ENCODE measurements at places on chromosomes 2 and 18.

- DNase-seq = no peak
These were observed 140.3 kb upstream of the DLX2 start for GRCh38 chr2:172242961-172243360.

DNA sequence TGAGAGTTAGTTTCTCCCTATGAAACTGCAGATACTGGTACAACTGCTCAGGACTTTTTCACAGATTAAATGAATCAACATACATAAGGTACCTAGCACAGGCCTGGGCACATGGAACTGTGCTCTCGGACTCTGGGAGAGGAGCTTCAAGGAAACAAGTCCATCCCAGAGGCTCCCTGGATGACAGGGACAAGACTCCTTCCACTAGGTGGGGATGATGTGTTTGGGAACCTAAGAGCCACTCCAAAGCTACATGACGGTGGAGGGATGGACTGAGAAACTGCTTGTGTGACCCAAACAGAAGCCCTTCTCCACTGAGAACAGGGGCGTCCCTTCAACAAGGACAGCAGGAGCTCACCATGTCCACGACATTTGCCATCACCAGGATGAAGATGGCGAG is 37.1 kb downstream of the CENPO start:
- DNase-seq = no peak

GRCh38 chr2:112198780-112199179 is 56.1 kb downstream of the ZC3H8 start:
- DNase-seq = no peak

DNA sequence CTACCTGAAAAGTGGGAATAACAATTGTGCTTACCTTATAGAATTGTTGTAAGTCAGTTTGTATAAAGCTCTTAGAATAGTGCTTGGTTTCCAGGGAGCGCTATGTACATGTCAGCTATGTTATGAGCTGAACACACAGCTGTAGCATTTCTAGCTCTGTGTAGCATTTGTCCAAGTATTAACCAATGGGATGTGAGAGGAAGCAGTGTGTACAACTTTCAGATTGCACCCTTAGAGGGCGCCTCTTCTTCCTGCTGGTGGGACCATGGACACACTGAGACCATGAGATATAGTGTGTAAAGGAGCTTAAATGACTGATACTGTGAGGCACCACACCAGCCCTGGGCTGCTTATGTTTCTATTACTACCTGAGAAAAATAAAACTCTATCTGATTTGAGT is 380.2 kb downstream of the LNPK start:
- DNase-seq = no peak

DNA sequence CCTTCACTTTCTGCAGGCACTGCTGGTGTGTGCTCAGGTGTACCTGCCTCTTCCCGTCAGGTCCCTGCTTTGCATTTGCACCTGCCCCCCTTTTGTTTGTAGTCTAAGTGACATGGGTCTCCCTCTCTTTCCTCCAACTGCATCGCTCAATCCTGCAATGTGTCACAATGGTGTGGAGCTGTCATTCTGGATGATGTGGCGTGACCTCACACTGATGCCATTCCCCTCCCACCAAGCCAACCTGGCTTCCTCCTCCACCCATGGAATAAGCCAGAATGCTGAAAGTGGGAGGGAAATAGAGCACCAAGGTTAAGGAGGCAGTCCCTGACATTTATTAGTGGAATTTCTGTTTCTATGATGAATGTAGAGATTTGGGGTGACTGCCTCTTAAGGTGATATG is 156.7 kb downstream of the ZBTB7C start:
- no peak for DNase-seq

DNA sequence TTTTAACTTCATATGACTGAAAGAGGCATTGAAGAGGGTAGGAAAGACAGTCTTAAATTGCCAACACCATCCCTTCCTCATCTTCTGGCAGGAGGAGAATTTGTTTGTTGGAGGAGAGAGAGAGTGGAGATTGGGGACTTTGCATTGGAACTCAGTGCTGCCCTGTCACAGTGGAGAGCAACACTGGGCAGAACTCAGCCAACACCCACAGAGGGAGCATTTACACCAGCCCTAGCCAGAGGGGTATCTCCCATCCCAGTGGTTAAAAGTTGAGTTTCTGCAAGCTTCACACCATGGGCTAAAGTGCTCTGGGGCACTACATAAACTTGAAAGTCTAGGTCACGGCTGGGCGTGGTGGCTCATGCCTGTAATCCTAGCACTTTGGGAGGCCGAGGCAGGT is 174.1 kb downstream of the ANKRD30B start:
- no peak for DNase-seq

DNA sequence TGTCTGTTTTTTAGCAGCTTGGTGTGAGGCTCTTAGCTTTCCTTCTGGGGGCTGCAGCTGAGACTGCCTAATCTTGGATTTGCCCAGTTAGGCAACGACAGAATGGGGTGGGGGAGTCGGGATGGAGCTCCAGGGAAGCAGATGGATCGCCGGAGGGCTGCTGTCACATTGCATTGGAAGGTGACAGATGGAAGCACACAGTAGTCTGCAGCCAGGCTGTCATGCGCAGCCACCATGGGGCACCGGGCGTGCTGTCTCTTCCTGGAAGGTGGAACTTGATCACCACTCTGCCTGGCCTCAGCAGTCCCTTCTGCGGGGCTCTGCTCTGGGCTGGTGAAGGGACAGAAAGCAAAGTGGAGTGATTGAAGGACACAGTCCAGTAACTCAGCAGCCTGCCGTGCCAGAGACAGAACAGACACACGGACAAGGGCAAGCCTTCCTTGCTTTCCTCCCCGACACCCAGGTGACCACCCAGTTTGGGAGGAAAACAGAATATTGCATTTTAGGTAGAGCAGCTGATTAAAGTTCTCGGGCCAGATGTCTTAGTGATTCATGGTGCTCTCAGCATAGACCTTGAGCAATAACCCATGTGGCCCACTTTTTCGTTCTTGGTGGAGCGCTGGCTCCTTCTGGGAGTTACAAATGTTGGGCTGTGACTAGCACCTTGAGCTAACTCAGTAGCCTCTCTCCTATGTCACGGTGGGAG is 40.9 kb downstream of the RNF144A start:
- no peak for DNase-seq

- DNase-seq = no peak
These were observed 129.3 kb upstream of the EPAS1 start for GRCh38 chr2:46167924-46168323.

GRCh38 chr2:120210270-120210693 is 12.9 kb downstream of the TMEM185B start:
- DNase-seq = no peak

GRCh38 chr2:164597983-164598382 is 23.3 kb downstream of the GRB14 start:
- DNase-seq = no peak

DNA sequence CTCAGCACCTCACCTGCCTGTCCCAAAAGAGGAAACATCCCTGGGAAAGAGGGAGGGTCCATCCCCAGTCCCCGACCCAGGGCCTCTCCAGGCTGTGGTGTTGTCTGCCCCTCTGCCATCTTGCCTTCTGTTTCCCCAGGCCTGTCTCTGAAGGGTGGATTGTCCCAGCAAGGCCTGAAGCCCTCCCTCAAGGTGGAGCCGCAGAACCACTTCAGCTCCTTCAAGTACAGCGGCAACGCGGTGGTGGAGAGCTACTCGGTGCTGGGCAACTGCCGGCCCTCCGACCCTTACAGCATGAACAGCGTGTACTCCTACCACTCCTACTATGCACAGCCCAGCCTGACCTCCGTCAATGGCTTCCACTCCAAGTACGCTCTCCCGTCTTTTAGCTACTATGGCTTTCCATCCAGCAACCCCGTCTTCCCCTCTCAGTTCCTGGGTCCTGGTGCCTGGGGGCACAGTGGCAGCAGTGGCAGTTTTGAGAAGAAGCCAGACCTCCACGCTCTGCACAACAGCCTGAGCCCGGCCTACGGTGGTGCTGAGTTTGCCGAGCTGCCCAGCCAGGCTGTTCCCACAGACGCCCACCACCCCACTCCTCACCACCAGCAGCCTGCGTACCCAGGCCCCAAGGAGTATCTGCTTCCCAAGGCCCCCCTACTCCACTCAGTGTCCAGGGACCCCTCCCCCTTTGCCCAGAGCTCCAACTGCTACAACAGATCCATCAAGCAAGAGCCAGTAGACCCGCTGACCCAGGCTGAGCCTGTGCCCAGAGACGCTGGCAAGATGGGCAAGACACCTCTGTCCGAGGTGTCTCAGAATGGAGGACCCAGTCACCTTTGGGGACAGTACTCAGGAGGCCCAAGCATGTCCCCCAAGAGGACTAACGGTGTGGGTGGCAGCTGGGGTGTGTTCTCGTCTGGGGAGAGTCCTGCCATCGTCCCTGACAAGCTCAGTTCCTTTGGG is 47.2 kb downstream of the BOLA3 start:
- DNase-seq = no peak

DNA sequence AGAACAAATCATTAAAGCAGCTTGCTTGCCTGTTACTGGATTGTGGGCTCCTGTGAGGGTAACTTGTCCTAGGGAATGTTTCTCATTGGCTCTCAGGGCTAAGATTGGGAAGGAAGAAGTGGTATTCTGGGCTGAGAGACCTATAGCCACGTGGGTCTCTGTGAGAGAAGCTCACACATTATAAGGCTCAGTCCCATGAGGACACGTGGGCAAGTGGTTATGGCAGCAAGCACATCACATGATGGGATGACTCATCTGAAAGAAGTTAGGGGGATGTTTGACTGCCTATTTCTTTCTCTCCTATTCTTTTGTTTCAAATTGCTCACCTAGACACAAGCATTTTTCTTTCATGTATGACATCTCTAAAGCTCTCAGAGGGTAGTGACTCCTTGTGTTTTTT is 418.0 kb upstream of the ST6GAL2 start:
- DNase-seq = no peak

DNA sequence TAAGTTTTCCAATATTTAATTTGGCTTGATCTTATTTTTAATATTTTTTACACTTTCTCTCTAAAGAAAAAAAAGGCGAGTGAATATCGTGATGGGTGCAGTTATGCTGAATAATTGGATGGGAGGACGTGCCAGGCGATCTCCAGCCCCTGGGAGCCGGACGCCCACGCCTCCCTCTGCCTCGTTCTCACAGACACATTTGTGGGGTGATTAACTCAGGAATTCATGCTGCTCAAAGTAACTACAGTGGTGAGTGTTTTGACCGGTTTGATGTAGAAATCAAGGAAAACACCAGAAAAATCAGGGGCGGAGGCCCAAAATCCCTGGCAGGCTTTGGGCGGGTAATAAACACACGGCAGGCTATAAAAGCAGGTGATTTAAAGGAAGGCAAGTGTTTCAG is 736.8 kb upstream of the SALL3 start:
- DNase-seq = no peak

DNA sequence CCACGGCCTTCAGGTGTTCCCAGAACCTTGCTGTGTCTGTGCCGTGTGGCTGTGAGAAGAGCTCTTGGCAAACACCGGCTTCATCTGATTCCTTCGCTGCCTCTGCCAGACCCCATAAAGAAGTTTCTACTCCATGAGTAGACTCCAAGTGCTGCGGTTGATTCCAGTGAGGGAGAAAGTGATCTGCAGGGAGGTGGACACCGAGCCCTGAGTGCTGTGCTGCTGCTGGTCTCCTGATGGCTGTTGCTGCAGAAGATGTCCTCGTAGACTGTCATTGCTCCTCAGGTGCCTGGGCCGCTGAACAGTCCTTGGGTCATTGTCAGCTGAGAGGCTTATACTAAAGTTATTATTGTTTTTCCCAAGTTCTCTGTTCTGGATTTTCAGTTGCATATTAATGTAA is 19.6 kb downstream of the ASB1 start:
- DNase-seq = no peak

DNA sequence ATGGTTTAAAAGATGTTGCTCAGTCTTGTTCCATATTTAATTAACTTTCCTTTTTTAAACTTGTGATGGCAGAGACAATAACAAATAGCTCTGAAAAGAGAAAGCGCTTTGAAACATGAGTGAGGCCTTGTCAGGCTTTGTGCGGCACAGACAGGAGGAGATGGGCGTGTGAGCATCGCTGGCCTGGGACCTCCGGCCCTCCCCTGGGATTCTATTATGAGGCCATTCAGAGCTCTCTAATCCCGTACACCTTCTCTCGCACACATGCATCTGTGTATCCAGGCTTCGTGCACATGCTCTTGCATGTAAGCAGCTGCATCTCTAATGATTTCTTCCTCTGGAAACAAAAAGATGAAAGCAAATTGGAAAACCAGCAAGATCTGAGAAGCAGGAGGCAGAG is 313.7 kb downstream of the ZNF521 start:
- DNase-seq = no peak

DNA sequence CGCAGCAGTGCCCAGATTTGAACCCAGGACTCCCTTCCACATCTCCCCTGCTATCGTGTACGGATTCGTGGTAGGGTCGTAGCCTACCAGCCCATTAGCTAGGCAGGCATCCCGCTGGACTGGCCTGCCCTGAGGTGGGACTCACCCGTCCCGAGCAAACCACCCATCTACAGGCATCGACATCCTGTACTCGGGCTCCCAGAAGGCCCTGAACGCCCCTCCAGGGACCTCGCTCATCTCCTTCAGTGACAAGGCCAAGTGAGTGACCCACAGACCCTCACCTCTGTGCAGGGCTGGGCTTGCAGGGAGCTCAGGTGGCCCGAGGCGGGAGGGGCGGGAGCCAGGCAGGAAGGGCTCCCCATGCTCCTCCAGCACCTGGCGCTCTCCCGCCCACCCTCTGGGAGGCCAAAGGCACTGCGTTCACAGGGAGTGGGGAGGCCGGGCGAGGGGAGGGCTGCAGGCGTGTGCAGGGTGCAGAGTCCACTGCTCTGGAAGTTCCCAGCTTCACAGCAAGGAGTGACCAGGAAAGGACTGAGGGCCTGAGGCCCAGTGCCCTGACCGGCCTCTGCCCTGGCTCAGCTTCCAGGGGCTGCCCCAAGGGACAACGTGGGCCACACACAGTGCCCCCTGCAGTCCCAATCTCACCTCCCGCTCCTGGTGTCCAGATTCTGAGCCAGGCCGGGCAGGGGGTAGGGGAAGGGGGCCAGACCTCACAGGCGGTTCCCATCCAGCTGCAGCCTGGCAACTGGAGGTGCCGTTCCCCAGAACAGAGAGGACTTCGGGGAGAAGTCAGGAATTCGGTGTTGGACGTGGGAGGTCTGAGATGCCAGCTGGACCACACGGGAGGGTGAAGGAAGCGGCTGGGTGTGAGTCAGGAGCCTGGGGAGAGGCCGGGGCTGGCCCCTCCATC is 5.4 kb downstream of the AGXT start:
- DNase-seq = no peak

- DNase-seq = no peak
These were observed 33.7 kb upstream of the GPR17 start for GRCh38 chr2:127612111-127612822.

- no peak for DNase-seq
These were observed 13.5 kb upstream of the GRHL1 start for GRCh38 chr2:9937968-9938367.

- no peak for DNase-seq
These were observed 68.1 kb downstream of the CDH2 start for GRCh38 chr18:28108814-28109213.

- no peak for DNase-seq
These were observed 20.6 kb downstream of the ATOH8 start for GRCh38 chr2:85774126-85774978.

GRCh38 chr2:201008296-201008829 is 44.9 kb upstream of the ORC2 start:
- DNase-seq = no peak

Measured in stimulated activated CD8-positive, alpha-beta memory T cell treated with anti-CD3 and anti-CD28 coated beads, Interleukin-15, amount 100 ng/mL, for 1 hour (primary cell).